ENCODE measurements at places on chromosomes 16 and 17.

- no peak for DNase-seq
These were observed 56.5 kb downstream of the TMEM132E start for GRCh38 chr17:34635876-34636275.

- DNase-seq: no peak
These were observed 131.0 kb downstream of the RBFOX3 start for GRCh38 chr17:79479876-79480275.

GRCh38 chr17:7574176-7574953 is 5.1 kb upstream of the CD68 start:
- DNase-seq: no peak

DNA sequence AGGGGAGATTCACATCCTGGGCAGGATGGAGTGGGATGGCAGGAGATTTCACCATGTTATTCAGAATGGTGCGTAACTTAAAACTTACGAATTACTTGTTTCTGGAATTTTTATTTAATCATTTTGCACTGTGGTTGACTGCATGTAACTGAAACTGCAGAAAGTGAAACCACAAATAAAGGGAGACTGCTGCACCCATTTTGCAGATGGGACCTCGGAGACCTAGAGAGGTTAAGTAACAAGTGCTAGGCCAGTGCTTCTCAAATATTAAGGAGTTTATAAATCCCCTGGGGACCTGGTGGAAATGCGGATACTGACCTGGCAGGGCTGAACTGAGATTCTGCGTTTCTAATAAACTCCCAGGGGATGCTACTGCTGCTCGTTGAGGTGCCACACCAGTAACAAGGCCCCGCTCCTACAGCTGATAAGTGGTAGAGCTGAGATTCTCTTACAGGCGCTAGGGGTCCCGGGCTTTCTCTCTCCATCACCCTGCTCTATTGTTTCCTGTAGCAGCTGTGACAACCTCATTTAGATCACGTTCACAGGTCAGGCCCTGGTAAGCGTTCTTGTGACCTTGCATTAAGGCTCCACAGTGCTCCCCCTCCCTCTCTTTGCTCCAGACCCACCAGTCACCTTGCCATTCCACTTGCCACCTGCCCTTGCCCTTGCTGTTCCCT is 167.1 kb upstream of the CDH13 start:
- no peak for DNase-seq

DNA sequence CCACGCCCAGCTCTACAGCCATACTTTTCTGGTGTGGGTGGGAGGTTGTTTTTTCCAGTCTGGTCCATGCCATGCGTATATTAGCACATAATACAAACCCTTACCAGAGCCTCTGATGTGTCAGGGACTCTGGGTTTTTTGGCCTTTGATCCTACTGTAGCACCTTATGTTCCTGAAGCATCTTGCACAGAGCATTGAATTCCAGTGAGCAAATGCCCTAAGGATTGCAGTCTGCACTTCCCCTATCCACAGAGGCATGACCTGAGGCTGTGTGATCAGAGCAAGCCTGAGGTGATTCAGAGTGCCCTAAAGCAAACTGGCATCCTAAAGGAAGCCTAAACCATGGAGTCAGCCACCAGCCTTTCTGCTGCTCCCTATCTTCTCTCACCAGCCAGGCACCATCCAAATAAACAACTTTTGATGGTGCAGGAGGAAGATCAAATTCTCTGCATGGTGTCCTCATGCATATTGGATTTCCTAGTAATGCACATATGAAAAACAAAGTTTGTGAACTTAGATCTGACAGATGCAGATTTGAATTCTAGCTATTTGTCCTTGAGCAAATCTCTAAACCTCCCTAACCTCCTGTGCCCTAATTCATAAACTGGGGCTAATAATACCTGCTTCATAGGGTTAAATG is 41.2 kb upstream of the HAS3 start:
- DNase-seq: no peak

- no peak for DNase-seq
These were observed 1.2 kb downstream of the GRB2 start for GRCh38 chr17:75404223-75404730.

DNA sequence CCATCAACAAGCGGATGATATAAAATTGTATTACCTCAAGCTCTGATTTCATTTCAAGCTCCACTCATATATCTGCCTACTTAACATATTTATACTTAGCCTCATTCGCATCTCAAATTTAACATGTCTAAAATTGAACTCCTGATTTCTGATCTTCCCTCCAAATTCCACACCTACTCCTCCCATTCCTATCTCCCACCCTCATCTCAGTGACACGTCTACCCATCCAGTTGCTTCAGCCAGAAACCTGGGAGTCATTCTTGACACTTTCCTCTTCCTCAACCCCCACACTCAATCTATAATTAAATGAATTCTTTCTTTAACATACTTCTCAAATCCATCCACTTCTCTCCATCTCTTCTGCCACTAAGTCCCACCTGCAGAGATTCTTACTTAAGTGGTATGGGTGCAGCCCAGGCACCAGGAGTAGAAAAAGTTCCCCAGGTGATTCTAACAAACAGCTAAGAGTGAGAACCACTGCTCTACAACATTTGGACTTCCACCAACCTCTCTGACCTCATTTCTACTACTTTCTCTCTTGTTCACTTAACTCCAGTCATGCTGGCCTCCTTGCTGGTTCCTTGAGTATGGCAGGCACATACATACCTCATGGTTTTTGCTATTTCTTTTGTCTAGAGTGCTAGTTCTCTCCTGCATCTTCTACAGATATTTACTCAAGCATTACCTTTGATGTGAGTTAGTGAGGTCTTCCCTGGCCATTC is 18.1 kb downstream of the SPOP start:
- no peak for DNase-seq

- DNase-seq: no peak
These were observed 6.2 kb downstream of the ZACN start for GRCh38 chr17:76085066-76085730.

GRCh38 chr17:3762922-3763776 is 37.8 kb downstream of the ITGAE start:
- DNase-seq: no peak

DNA sequence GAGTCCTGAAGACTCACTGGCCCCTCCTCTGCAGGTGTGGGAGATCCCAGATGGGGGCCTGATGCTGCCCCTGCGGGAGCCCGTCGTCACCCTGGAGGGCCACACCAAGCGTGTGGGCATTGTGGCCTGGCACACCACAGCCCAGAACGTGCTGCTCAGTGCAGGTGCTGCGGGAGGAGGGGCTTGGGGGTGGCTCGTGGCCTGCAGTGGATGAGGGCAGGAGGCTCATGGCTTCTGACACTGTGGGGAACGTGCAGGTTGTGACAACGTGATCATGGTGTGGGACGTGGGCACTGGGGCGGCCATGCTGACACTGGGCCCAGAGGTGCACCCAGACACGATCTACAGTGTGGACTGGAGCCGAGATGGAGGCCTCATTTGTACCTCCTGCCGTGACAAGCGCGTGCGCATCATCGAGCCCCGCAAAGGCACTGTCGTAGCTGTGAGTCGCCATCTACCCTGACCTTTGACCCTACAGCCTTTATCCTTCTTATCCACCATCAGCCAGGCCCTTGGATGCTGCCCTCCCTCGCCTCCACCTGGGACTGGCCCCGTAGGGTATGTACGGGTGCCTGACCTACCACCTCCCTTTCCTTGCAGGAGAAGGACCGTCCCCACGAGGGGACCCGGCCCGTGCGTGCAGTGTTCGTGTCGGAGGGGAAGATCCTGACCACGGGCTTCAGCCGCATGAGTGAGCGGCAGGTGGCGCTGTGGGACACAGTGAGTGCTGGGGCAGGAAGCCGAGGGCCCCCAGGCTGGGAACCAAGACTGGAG is 3.6 kb downstream of the CORO1A start:
- DNase-seq: no peak

Measured in cerebellar nuclear complex (tissue), 1 donor.